ENCODE measurements at places on chromosomes 12 and 14. TPM values are rescaled to one million over a fixed set of nuclear protein-coding genes. Genes with fewer than 3 reads are reported as not detected.

The MYBPC1 gene
- 0.20 TPM for total RNA-seq

The GPR84 gene
- not detected for total RNA-seq

The TRHDE gene
- 0.66 TPM for total RNA-seq

The KRT73 gene
- total RNA-seq = not detected

DNA sequence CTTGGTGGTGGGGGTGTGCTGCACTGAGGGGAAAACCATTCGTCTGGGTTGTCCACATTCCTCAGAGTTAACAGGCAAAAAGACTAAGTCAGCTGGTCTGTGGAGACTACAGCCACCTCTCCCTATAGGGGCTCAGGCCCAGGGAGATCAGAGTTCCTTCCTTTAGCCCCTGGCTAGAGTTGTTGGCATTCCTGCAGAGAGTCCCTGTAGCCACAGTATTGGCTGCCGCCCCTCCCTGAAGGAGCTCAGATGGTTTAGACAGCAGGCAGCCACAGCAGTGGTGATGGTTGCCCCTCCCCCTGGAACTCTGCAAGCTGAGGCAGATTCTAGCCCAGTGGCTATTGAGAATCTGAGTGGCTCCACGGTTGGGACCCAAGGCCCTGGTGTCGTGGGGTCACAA lies 1072.5 kb upstream of the ATXN7L3B start:
- no peak for DNase-seq

GRCh38 chr12:82574191-82574590 lies 112.5 kb upstream of the TMTC2 start:
- DNase-seq = no peak

DNA sequence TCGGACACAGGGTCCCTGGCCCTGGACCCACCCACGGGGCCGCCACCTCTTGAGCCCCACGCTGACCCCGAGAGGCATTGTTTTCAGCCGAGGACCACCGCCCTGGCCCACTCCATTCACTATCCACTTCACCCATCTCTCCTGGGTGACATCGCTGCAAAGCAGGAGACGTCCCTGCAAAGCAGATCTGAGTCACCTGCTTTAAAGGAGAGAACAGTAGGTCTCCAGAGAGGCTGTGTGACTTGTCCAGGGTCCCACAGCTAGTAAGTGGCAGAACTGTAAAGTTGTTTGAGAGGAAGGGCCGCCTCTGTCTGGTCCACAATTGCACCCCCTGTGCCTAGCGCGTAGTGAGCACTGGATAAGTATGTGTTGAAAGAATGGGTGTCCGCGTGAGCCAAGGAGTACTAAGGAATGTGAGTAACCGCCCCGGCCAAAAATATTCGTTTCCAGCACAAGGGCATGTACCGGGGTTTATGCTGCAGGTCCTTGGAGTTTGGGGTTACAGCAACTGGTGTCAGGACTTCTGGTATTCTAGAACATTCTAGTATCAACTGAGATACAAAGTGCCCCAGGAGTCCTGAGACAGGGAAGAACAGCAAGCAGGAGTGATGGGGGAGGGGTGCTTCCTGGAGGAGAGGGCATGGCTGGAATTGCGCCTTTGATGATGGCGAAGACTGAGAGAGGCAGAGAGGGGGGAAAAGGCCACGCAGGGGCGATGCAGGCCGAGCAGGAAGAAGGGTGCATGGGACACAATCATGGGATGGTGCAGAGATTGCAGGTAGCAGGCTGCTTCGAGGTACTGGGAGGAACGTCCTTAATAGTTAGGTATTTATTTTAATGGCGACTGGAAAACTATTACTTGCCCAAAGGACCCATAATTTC lies 91.1 kb downstream of the SCARB1 start:
- no peak for DNase-seq
